ENCODE measurements at places on chromosomes 2 and 18.

GRCh38 chr2:6254441-6254840, 562.3 kb downstream of the SOX11 start:
- no peak for DNase-seq

DNA sequence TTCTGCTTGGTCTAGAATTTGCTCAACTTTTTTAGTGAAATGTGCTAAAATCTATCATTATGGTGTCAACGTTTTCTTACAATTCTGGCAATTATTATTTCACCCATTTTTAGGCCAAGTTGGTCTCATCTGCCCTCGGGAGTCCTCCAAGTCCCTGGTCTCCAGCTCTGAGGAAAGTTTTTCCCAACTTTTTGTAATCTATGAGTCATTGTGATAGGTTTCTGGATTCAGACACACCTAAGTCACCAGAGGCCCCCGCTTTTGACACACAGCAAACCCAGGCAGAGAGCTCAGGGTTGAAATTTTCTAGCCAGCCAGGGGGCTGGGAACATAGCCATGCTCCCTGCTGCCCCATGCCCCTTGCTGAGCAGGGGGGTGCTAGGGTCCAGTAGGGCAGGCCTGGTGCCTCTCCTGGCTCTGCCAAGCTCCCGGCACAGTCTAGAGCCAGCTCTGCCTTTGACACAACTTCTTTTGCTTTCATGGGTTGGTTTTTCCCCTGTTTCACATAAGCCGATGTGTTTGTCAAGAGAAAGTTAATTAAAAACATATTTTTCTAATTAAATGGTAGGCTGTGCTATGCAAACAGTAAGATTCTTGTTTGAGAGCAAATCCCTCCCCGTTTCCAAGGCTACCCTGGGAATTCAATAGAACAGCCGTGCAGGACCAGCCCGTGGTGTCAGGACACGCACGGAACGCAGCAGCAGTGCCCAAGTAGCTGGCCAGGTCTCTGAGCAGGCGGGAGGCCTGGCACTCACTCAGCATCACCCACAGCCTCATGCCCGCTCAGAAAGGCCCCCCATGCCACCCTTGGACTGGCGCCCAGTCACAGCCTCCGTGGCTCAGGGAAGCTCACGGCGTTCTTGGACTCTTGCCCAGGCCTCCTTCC, 25.5 kb upstream of the SNED1 start:
- no peak for DNase-seq

DNA sequence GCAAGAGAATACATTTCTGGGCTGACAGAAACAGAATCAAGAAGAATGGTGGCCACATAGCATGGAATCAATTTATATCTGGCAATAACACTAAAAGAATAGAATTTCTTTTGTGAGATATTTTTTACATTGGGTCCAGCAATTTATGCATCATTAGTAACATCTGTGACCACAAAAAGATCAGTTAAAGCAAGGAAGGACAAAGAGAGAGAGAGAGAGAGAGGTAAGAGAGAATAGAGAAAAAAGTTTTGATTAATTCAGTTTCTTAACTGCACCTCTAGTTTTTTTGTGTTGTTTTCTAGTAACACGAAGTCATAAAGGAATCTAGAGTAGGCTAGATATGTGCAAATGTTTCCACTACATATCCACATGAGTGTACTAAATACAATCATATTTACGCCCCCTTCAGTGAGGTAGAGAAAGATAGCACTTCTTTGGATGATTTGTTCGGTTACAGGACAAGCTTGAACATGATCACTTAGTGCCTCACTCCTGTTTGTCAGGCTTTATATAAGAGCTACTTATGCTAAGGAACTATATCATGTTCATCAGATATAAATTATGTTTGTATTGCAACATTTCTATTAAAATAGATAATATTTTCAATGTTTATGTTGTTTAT, 247.4 kb upstream of the COL3A1 start:
- DNase-seq: no peak

DNA sequence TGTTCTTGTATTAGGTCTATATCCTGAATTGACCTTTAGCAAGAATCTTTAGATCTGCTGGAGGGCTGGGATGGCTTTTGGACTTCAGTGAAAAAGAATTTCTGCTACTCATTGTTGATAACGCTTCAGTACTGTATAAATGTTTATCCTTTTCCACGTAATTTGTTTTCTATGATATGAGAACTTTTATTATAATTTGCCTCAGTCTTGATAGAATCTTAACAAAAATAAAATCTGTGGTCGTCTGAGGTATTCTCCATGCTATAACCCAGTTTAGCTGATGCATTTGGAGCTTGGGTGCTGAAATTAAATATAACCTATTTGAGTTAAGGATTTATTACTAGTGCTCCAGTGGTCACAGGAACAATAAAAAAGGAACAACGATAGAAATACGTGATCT, 71.1 kb downstream of the ACTR3 start:
- DNase-seq: no peak

DNA sequence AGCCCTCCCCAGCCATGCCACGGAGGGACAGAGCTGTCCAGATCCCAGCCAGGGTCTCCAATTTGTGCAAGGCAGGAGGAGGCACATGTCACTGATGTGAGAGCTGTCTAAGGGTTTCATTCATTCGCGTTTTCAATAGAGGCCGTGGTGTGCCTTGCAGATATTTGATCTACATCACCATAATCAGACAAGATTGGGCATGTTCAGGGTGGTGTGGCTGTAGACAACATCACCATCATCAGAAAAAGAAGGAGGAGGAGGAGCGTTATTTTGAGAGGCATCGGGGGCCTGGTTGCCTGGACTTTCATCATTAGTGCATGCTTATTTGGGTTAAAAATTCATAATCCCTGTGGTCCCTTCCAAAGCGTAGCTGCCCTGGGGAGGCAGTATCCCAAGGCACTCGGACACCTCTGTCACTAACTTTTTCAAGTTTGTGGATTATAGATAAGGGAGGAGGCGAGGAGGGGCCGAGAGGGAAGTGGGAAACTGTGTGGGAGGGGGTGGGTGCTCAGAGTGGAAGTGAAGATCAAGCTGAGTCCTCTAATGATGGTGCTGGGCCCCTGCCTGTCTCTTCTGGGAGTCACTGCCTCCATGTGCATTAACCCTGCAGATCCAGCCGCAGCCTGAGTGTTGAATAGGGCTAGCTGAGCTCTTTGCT, 194.1 kb downstream of the CTIF start:
- DNase-seq: no peak

DNA sequence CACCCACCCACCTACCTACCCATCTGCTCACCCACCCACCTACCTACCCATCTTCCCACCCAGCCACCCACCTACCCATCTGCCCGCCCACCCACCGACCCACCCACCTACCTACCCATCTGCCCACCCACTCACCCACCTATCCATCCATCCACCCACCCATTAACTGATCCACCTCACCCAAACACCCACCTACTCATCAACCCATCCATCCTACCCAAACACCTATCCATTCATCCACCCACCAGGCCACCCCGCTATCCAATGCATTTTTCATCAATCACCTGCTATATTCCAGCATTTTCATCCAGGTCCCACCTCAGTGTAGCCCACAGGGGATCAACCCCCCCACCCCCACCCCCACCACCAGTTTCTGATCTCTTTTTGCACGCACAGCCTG, 121.8 kb downstream of the GLI2 start:
- DNase-seq: no peak

GRCh38 chr2:216922175-216922780, 62.4 kb upstream of the TNP1 start:
- DNase-seq: no peak

GRCh38 chr2:239809391-239809790, 215.8 kb downstream of the NDUFA10 start:
- DNase-seq: no peak

- DNase-seq: peak; percentile 3
Measured at GRCh38 chr18:9516437-9517064, 41.2 kb downstream of the RALBP1 start.

- DNase-seq: no peak
Measured at GRCh38 chr2:218060118-218060517, 8.9 kb upstream of the RUFY4 start.

GRCh38 chr18:78140294-78140693, 839.3 kb upstream of the SALL3 start:
- DNase-seq: no peak

- no peak for DNase-seq
Measured at GRCh38 chr2:234476766-234477165, 20.1 kb downstream of the ARL4C start.

GRCh38 chr18:59448546-59448945, 89.5 kb upstream of the LMAN1 start:
- no peak for DNase-seq

DNA sequence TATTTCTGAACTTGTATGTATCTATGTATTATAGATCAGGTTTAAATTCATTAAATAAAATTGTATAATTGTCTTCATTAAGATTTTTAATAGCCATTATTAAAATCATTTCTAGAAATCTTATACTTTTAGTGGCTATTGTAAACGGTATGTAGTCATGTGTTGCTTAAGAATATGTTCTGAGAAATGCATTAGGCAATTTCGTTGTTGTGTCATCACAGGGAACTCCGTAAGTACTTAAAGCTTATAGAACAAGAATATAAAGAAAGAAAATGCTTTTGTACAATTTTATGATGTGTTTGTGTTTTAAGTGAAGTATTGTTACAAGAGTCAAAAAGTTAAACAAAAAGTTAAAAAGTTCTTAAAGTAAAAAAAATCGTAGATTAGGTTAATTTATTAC, 765.8 kb downstream of the METTL4 start:
- no peak for DNase-seq

DNA sequence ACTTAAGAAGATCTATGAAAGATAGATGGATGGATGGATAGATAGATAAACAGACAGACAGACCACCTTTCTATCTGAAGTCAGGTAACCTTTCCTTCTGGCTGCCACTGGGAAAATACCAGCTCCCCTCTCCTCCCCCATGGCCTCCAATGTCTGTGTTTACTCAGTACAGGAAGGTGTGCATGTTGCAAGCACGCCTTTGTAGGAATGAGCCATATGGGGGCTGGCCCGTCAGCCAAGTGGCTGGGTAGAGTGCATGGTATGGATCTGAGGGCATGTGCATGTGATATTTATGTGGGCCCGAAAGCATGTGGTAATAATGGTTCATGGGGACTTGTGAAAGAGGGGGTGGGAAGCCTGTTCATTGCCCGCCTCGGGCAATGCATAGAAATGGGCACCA, 109.2 kb upstream of the FZD7 start:
- no peak for DNase-seq

GRCh38 chr2:112923967-112924338, 13.0 kb downstream of the IL37 start:
- no peak for DNase-seq

- no peak for DNase-seq
Measured at GRCh38 chr2:182018218-182018617, 32.6 kb downstream of the PPP1R1C start.

DNA sequence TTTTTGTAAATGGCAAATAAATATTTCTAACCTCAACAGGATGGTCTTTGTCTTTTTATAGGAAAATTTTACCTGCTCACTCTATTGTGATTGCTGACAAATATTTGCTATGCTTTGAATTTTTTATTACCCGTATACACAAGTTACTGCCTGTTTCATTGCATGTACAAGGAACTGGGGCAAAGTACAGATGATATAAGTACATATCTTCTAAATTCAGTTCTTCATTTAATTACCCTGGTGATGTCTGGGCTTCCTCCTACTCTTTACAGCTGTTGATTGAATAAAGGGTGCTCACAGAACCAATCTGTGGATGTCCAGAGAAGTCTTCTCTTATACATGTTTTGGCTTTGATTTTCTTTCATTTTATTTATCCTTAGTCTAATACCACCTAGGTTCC, 26.5 kb downstream of the KCNE4 start:
- DNase-seq: no peak

DNA sequence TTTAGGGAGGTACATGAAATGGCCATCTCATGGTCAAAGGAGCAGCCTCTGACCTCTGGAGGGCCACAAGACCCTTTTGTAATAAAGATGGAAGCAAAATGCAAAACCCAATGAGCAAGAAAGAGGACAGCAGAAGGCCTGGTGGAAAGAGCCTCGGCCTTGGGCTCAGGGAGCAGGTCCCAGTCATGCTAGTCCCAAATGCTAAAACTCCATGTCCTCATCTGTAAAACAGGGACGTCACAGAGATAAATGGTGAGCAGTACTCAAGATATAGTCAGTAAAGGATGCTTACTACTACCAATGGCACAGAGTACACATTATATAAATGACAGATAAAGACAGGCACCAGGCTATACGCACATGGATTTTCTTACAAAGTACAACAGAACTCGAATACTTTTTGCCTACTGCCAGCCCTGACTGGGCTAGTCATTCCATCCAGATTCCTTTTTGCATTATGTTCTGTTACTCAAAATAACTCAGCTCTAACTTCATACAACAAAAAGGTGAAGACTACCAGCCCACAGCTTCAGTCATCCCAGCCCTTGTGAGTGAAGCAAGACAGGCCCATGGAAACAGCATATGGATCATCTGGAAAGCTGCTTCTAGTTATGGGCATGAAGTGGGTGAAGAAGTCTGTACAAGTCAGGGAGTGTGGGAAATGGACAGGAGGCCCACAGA, 64.9 kb upstream of the TFCP2L1 start:
- no peak for DNase-seq

- DNase-seq: no peak
Measured at GRCh38 chr2:164114937-164115336, 379.1 kb upstream of the FIGN start.

GRCh38 chr2:224286923-224287322, 115.0 kb downstream of the FAM124B start:
- DNase-seq: no peak

- no peak for DNase-seq
Measured at GRCh38 chr2:130380096-130380934, 24.5 kb downstream of the PTPN18 start.

DNA sequence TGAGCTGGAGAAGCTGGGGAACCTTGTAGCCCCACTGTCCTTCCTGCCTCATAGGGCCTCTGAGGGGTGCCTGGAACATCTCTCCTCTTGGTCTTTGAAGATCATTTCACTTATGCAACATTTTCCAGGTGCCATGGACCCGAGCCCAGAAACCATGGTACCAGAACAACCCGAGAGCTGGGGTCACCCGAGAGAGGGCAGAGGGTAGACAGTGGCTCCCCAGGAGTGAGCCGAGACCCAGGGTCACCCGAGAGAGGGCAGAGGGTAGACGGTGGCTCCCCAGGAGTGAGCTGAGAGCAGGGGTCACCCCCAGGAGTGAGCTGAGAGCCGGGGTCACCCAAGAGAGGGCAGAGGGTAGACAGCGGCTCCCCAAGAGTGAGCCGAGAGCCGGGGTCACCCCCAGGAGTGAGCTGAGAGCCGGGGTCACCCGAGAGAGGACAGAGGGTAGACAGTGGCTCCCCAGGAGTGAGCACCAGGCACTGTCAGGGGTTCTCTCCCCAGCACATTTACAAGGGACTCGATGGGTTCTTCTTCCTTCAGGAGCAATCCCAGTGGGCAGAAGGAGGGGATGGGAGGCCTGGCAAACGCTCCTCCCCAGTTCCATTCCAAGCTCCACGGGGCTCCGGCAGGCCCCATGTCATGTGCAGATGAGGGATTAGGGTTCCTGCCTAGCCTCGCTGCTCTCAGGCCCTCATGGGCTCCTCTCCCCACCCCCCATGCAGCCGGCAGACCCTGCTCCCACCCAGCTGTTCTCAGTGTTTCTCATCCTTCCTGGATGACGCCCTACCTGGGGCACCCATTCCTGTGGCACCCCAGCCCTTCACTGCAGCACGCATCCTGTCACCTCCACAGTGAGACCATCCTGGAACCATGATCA, 163.5 kb downstream of the RTP5 start:
- DNase-seq: no peak

- peak; percentile 49 for DNase-seq
Measured at GRCh38 chr2:62456721-62457539, 49.1 kb downstream of the TMEM17 start.

Data from effector CD4-positive, alpha-beta T cell (primary cell).